ENCODE measurements at places on chromosomes 6 and 20.

GRCh38 chr6:18101873-18102272 is 20.6 kb downstream of the NHLRC1 start:
- no peak for DNase-seq

- no peak for DNase-seq
These were observed 73.3 kb downstream of the ADGRG6 start for GRCh38 chr6:142374965-142375733.

DNA sequence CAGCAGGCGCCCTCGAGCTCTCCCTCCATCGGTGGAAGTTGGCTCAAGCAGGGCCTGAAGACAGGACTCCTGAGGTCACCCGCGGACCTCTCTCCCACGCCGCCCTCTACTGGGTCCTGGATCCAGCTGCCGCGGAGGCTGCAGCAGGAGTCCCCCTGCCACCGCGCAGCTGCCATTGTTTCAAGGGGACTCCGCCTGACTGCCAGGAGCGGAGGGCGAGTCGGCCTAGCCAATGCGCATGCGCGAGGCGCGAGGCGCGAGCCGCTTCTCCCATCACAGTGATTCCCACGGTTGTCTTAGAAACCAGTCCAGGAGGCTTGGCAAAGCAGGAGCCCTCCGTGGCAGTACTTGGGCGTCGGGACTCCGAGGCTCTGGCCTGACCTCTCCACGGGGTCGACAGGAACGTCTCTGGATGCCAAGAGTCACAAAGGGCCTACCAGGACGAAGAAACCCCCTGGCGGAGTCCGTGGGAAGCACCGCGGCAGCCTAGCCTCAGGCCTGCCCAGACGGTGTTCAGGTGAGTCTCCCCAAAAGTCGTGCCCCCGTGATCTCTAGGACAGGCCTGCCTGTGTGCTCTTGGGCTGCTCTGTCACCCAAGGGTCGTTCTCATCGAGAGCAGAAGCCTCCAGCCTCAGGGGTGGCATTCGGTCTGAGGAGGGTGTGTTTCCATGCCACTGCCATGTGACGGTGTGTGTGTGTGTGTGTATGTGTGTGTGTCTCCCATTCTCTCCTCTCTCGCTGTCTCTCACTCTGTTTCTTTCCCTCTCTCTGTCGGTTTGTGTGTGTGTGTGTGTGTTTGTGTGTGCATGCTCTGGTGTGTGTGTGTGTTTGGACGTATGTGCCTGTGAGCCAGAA is 290.6 kb upstream of the ZNF337 start:
- DNase-seq = peak; percentile 54

DNA sequence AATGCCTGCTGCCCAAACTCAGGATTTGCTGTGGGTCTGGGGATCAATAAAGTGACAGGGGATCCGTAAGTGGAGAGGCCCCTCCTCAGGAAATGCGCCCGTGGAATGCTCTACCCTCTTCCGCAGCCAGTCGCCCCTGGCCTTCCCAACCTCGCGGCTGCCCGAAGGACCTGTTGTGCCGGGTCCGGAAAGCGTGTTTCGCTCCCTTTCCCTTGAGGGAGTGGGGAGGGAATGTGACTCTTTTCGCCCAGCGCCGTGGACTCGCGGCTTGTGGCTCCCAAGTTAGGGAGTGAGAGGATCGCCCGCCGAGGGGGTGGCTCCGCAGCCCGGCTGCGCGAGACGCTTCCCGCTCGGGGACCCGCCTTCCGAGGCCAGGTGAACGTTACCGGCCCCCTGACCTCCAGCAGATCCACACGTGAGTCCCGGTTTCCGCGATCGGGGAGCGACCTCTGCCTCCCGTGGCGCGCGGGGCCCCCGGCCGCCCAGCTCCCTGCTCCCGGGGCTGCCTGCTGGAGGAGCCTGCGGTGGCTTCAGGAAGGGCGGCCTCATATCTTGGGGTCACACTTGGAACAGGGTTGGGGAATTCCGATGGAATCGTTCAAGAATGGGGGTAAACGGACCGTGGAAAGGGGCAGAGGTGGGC is 666 bp downstream of the TPD52L1 start:
- no peak for DNase-seq

- DNase-seq = no peak
These were observed 659 bp downstream of the CEP85L start for GRCh38 chr6:118650582-118651281.

- DNase-seq = peak; percentile 29
These were observed 31.6 kb upstream of the SNX9 start for GRCh38 chr6:157791450-157791849.

DNA sequence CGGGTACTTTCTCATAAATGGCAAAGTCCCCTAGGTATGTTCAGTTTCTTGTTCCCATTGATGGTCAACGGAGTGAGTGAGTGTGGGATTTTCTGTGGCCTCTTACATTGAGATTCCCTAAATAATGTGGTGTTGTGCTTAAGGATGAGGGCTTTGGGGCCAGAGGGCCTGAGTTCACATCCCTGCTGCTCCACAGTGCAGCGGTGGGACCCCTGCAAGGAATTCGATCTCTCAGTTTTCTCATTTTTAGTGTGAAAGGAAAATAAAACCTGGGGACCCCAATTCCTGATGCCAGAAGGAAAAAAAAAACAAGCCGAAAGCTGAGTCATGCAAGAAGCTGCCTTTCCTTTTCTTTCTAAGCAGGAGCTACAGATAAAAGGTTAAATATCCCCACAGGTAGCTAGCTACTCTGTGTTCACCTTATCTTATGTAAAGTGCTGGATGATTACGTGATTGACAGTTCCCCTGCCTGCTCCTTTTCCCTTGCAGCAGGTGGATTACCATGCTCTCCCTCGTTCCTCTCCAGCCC is 120.2 kb upstream of the CLDN20 start:
- DNase-seq = no peak

DNA sequence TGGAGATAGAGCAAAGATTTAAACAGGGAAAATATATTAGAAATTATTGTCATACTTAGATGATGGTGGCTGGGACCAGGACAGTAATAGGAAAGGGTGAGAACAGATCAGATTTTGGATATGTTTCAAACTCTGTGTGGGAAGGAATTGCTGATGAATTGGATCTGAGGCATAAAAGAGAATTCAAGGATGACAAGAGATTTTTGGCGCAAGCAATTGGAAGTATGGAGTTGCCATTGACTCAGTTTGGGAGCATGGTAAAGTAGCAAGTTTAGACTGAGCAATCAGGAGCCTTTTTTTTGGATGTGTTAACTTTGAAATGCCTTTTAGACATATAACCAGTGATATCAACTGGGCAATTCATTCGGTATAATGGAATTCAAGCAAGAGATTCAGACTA is 14.4 kb downstream of the TAB2 start:
- DNase-seq = no peak

GRCh38 chr6:37134036-37134395 is 35.9 kb upstream of the PIM1 start:
- no peak for DNase-seq

GRCh38 chr6:52360601-52361413 is 1.1 kb upstream of the PAQR8 start:
- no peak for DNase-seq

- no peak for DNase-seq
These were observed 44.4 kb downstream of the RPS12 start for GRCh38 chr6:132858750-132859149.

GRCh38 chr6:104187616-104188015 is 672.1 kb downstream of the HACE1 start:
- no peak for DNase-seq

DNA sequence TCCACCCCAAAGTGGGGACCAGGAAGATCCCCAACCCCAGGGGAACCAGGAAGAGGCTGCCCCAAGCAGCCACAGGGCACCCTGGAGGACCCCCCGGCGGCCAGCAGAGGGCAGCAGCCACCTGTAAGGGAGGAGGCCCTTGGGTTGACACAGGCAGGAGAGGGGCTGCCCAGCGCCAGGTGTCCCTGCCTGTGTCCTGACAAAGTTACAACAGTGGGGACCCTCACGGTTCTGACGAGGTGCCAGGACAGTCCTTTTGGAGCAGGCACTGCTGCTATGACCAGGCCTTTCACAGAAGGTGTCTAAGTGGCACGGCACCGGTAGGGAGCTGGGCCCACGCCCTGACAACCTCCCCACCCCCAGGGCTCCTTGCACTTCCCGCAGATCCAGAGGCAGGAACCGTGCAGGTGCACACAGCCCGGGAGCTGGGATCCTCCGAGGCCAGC is 176.7 kb downstream of the BMP7 start:
- no peak for DNase-seq

DNA sequence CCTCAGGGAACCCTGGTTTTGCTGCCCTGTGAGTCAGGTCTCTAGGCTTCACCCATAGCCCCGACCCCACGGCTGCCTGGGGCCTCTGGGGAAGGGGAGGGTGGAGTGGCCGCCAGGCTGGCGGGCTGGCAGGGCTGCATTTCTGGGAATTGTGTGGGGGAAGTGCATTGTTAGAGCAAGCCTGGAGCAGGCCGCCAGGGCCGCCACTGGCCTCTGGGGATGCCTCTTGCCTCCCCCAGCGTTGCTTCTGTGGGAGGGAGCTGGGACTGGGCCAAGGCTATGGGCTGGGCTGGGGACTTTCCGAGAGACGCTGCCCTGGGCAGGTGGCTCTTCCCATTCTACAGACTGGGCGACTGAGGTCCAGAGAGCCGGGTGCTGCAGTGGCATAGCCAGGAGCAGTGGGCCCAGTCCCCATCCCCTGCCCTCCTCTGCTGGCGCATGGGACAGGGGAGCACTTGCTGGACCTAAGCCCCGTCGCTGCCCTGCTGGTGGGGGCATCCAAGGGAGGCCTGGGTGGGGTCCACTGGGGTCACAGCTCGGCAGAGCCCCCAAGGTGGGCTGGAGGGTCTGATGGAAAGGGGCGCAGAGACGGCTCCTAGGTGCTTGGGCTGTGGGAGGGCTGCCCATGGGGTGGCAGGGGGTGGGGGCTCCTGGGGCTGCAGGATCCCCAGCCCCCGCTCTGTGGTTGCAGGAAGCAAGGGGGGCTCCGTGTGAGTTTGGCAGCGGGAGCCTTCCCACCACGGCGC is 6.6 kb upstream of the SOX18 start:
- no peak for DNase-seq

- DNase-seq = no peak
These were observed 281.6 kb upstream of the ZFP64 start for GRCh38 chr20:52473186-52473585.

DNA sequence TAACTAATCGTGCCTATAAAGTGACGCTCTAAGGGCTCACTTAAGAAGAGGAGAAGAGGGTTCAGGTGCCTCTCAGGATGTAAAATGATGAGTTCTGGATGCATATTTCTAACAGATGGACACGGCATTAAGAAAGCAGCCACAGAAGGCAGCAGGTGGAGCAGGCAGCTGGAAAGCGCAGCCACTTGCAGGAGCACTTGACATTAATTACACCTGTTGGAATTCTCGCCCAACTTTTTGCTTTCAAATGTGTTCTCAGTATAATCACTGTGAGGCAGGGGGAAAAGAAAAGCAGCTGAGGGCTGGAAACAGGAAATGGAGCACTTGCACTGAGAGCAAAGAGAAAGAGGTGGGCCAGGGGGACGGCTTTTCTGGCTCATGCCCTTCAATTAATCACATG is 164.2 kb downstream of the NKAIN2 start:
- peak; percentile 86 for DNase-seq

DNA sequence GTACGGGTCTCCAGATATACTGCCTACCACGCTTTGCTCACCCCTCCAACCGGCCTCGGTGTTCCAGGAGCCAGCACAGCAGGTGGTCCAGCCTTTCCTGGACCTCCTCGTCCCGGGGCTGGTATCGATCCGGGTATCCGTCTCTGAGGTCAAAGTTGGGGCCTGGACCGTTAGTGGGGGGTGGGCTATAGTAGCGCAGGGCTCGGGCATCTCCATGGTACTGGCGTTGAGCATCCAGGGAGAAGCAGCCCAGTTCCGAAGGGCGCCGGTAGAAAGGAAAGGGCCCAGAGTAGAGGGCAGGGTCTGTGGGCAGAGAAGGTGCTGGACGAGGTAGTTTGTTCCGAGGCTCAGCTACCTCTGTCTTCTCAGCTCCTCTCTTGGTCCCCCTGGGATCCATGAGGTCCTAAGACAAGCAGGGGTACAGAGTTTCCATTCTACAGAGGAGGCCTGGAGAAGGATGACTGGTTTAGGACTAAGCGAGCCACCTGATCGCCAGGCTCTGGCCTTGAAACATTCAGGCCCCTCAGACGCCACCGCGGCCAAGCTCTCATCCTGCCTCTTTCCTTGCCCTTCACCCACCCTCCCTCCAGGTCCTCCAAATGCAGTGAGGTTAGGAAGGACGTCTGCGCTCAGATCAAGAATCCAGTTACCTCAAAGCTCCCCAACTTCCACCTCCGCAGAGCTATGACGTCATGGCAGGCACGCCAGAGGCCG is 502 bp downstream of the DXO start:
- no peak for DNase-seq

DNA sequence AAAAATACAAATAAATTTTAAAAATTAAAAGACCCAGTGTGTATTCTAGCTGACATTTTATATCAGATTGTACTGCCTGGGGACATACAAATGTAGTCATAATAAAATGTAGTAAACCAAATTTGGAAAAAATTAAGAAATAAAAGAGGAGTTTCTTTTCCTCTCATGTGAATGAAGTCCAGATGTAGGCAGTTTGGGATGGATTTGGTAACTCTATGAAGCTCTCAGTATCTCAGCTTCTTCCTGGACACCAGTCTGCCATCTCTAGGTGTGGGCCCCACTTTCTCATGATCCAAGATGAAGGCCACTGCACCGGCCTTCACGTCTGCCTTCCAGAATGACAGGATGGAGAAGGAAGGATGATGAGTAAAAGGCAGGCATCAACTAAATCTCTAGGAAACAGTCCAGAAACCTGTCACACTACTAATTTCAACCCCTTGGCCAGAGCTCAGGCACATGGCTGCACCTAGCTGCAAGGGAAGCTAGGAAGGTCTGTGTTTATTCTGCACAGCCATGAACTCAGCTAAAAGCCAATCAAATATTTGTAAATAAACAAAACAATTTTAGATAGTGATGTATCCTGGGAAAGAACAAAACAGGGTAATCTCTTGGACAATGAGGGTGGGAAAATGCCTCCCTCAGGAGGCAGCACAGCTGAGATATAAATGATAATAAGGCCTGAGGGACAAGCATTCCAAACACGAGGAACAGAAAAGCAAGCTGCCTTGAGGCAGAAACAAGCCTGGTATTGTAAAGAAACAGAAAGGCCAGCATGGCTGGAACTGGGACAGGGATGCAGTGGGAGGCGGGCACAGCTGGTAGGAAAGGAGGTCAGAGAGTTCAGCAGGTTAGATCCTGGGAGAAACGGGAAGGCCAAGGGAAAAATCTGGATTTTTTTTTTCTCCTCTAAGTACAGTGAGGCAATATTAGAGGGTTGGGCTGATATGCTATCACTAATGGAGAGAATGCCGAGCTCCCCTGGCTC is 88.5 kb upstream of the PTPN1 start:
- no peak for DNase-seq

GRCh38 chr6:110328259-110328658 is 29.9 kb downstream of the METTL24 start:
- no peak for DNase-seq
